ENCODE measurements at places on chromosomes 11 and 22. TPM values are rescaled to one million over a fixed set of nuclear protein-coding genes. Genes with fewer than 3 reads are reported as not detected.

Gene DMC1
- 1.9 TPM for total RNA-seq

Gene WNT7B
- not detected for total RNA-seq

DNA sequence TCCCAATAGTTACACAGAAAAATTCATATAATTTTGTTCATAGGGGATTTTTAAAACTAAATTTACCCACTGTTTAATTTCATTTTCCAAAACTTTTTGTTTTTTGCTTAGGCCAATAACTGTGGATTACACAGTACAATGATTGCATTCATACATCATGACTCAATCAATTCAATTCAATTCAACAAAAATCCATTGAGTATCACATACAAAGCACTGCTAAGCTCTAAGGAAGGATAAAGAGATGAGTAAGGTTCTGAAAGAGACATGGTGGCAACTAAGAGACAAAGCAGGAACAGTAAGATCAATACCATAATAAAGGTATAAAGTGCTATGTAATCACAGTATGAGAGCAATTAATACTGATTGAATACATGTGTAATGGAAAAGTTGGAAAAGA lies 9.4 kb upstream of the LAYN start:
- no peak for DNase-seq

- peak; percentile 86 for DNase-seq
Observed at GRCh38 chr11:76670485-76671236, at the start of gene LRRC32. Gene LRRC32, minus strand, starts transcription at chr11:76670747. Its CDS starts 4,793 bp downstream, at chr11:76665954.

Gene LRRC55
- 0.13 TPM for total RNA-seq

GRCh38 chr11:88421530-88421929 lies 84.0 kb upstream of the CTSC start:
- DNase-seq: no peak

DNA sequence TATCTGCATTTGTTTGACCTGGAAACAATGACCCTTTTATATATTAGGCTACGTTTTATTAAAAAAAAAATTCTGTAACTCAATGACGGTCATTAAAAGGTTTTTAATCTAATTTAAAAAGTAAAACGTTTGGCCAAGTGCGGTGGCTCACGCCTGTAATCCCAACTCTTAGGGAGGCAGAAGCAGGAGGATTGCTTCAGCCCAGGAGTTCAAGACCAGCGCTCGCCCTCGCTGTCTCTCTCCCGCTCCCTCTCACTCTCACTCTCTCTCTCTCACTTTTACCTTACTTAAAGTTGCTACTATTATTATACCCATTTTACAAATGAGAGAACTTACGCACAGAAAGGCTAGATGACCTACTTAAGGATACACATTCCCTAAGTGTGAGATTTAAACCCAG lies 814 bp upstream of the NARS2 start:
- no peak for DNase-seq

DNA sequence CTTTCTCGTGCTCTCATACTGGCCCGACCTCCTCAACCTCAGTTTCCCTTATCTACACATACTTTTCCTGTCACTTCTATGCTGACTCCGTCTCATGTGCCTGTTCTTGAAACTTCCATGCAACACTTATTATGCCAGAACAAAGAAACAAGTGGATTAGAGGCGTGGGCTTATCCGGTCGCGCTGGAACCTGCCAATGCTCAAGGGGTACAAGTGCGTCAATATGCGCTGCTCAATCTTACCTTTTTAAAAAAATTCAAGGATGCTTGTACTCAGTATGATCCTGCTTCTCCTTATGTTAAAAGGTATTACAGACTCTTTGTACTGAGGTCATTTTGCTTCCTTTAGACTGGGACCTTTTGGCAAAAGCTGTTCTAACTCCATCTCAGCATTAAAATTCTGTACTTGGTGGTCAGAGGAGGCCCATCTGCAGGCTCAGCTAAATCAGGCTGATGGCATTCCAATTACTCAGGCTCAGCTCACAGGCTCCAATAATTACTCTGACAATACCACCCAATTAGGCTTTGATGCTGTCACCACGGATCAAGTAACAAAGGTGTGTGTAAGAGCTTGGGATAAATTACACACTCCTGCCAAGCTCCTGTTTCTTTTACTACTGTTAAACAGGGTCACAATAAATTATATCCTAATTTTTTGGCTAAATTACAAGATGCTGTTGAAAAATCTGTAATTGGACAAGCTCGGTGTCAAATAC lies 26.3 kb upstream of the ALDH3B2 start:
- DNase-seq: no peak

DNA sequence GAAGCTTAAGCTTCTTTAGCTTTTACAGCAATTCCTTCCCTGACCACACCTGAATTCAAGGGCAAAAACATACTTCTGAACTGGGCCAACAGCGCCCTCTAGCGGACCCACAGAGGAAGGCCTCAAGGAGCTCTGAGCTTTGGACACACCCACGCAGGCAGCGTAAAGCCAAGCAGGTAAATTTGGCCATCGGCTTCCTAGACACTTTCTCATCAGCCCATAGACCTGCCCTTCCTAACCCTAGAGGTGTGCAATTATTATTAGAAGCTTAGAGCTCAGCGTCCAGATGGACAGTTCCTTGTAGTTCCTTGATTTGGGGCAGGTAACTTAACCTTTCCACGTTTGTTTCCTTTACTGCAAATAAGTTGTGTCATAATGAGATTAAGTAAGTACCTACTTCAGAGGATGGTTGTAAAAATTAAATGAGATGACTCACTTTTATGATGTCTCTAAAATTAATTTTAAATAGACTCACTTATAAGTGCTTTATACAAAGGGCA lies 25.7 kb upstream of the HMGXB4 start:
- no peak for DNase-seq

Gene OR2D2
- total RNA-seq: not detected

Gene NECTIN1
- total RNA-seq: 10.4 TPM

GRCh38 chr11:16911186-16911585 lies 103.0 kb downstream of the PLEKHA7 start:
- no peak for DNase-seq

DNA sequence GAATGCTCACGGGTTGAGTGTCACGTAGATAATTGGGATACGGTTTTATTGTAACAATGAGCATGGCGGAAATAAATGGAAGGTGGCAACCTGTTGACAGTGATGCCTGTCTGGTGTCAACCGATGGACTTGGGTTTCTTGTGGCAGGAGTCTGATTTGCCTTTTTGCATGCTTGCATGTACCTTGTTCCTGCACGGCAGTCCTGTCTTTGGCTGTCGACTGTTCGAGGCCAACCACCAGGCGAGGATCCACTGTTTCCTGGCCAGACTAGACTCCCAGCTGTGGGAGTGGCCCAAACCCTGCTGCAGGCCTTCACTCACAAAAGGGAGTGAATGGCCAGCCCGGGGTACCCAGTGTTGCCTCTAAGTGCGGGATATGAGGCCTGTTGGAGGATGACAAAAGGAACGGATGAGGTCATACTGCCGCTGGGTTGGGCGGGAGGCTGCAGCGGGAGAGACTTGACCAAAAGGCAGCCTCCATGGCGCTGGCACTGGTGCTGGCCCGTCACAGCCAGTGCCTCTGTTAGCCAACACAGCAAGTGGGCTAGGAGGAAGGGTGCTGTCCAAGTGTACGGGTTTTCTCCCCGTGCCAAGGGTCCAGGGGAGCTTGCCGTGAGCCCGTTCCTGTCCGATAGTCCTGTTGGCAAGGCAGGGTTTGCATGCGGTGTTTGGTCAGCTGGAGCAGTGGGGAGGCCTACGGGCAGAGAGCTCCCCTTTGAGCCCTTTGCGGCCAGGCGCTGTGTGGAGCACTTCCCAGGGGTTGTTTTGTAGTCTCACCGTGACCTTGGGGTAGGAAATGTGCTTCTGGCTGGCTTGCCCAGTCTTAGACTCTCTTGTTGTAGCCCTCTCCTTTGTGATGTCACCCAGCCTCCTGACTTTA lies 974 bp downstream of the DGCR8 start:
- peak; percentile 72 for DNase-seq

DNA sequence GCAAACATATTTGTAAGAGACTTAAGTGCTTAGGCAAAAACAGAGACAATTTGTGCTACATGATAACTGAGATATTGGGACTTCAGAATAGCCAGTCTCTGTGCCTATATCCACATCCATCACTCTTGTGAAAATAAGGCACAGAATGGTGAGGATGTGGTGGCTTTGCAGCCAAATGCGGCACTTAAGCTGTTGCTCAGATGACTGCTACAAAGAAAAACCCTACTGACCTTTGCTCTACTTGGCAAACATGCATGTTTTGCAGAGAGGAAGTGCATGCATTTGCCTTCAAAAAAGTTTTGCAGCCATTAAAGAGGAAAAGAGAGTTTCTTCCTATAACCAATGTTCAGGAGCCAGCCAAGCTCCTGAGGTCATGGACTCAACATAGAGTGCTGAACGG lies 675.0 kb upstream of the KIRREL3 start:
- no peak for DNase-seq

Gene SEZ6L
- total RNA-seq: 0.65 TPM

- no peak for DNase-seq
Observed at GRCh38 chr11:106234794-106235193, 157.3 kb downstream of the AASDHPPT start.

Gene TPP1
- total RNA-seq: 72.0 TPM

GRCh38 chr11:113188371-113188834 lies 126.0 kb upstream of the TTC12 start:
- DNase-seq: no peak

GRCh38 chr11:12402025-12402424 lies 24.7 kb downstream of the PARVA start:
- DNase-seq: no peak

DNA sequence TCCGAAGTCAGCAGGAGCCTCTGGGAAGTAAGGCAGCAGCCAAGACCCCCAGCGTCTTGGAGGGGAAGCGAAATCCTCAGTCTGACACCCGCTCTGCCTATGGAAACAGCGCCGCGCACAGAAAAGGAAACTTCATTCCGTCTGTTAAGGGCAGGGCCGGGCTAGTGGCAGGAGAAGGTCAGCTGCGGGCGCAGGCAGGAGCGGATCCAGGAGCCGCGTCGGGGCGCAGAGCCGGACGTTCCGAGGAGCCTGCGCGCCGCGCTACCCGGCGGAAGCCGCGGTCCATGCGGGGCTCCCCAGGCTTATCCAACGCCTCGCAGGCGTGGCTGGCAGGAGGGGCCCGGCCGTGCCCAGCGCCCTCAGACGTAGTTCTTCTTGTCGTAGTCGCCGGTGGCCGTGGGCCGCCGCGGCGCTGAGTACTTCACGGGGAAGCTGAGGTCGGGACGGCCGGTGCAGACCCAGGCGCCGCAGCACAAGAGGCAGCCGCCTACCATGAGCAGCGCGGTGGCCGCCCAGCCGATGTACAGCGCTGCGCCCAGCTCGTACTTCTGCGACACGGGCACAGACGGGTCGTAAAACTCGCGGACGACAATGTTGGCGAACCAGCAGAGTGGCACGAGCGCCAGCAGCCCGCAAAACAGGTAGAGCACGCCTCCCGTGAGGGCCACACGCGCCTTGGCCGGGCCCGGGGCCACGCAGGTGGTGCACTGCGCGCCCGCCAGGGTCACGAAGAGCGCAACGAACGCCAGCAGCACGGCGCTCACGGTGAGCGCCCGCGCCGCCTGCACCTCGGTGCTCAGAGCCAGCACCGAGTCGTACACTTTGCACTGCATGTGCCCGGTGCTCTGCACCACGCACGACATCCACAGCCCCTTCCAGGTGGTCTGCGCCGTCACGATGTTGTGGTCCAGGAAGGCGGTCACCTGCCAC lies 705 bp downstream of the CLDN5 start:
- DNase-seq: peak; percentile 72

DNA sequence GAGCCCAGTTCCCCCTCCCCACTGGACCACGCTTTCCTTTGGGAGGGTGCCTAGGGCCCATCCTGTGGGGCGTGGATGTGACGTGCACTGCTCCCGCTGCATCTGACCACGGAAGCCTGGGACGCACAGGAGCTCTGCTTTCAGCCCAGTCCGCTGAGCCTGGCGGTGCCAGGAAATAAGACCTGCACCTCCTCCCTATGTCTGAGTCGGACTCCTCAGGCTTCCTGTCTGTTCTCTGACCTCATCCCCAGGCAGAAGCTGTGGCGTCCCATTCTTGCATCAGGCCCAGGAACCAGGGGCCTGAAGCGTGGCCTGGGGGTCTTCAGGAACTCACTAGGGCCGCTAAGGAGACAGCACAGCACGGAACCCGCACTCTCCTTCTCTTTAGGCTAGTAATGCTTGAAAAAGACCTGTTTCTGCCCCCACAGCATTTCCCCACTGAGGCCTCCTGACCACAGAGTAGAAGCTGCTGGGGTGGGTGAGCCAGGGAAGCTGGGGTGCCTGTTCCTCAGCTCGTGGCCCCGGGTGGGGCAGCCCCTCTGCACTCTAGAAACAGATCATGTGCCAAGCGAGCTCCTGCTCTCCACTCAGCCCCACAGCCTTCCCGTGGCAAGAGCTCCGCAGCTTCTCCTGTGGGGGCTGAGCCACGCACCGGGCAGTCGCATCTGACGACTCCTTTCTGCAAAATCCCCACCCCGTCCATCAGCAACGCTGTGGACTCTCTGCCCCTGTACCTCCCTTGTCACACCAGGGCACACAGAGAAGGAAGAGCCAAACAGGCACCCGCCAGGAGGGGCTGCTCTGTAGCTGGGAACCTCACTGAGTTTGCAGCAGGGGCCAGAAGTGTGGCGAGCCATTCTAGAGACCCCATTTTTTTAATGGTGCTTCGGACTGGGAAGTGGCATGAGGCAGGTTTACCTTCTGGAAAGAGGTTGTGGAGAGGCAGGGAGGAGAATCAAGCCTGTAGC lies 22.6 kb downstream of the MOV10L1 start:
- DNase-seq: no peak

DNA sequence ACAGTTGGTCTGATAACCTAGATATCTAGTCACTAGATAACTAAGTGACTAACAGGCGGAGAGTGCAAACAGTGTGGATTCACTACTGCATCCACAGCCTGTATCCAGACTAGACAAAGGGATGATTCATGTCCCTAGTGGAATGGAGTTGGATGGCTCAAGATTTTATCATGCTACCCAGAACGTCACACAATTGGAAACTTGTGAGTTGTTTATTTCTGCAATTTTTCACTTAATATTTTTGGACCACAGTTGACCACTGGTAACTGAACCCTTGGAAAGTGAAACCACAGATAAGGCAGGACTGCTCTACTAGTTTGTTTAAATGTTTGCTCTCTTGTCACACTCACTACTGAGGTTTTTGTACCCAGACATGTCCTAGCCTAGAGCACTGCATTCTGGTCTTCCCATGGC lies 76.0 kb downstream of the UBASH3B start:
- DNase-seq: no peak

DNA sequence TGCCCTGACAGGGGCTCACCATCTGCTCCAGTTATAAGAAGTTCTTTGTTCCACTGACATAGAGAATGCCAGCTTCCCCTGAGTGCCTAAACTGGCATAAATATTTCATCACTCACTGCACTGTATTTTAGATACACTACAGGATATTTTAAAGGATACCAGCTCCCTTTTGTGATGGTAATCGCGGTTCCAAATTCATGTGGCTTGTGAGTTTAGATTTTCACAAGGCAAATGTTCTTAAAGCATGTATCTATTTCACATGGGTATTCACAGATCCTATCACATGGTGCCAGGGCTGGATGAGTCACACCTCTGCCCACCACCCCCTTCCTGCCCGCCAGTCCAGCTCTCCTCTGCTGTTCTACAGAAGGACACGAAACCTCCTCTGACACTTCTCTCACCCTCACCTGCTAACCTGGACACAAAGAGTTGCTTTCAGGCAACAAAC lies 105.5 kb downstream of the KCNC1 start:
- no peak for DNase-seq

GRCh38 chr22:31583861-31584485 lies 78.0 kb downstream of the PISD start:
- DNase-seq: no peak
